ENCODE measurements at places on chromosomes 13 and 19.

GRCh38 chr13:113527272-113527958, 36.9 kb upstream of the DCUN1D2 start:
- no peak for DNase-seq

GRCh38 chr13:75347457-75347856, 134.5 kb downstream of the TBC1D4 start:
- no peak for DNase-seq

DNA sequence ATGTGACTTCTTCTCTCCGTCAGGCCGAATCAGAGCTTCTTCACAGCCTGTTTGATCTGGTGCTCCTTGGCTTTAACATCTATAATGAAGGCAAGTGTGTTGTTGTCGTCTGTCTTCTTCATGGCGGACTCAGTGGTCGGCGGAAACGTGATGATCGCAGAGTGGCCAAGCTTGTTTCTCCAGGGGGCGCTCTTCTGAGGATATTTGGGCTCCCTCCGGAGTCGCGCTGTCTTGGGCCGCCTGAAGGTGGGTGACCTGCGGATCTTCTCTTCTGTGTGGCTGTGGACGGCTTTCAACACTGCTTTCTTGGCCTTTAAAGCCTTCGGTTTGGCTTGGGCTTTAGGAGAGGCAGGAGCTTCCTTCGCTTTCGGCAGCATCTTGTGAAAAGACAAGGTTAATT, 9.8 kb downstream of the TPRX1 start:
- DNase-seq, result no peak

GRCh38 chr19:44954278-44954648, 917 bp upstream of the CLPTM1 start:
- no peak for DNase-seq

GRCh38 chr13:43728421-43728820, 58.4 kb downstream of the ENOX1 start:
- DNase-seq, result no peak

DNA sequence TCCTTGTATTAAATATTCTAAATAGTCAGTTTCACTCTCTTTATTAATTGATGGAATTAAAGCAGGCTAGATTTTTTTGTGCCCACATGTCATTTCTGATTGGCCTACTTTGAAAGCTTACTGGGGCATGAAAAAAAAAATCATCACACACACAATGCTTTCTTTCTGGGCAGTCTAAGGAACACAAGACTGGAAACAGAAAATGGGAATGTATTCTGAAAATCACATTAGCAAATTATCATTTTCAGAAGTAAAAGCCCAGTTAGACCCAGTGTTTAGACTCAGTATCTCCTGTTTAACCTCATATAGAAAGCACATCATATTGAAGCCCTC, 339.4 kb downstream of the SPRY2 start:
- DNase-seq, result no peak

GRCh38 chr13:47437406-47437805, 540.6 kb upstream of the HTR2A start:
- DNase-seq, result peak; percentile 49

DNA sequence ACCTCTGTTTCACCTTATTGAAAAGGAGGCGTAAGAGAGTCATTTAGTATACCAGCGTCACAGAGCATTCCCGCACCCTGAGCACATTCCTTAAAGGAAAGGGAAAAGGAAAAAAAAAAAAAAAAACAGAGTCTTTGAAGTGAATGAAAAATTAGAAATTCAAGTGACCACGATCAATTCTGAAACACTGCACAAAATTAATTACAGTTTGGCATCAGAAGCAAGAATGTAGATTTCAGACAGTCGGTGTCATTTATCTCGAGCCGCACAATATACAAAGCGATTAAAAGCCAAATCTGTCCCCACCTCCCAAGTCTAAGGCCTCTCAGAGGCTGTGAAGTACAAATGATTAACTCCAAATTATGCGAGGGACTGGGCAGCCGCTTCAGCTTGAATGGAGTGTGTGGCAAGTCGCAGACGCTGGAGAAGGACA, 173.7 kb upstream of the ZNF507 start:
- no peak for DNase-seq

- DNase-seq, result peak; percentile 61
Observed at GRCh38 chr19:11382898-11383705, 1.0 kb downstream of the EPOR start.

All from AG20443 (cell line).